ENCODE measurements at places on chromosomes 13 and 19. TPM values are rescaled to one million over a fixed set of nuclear protein-coding genes. Genes with fewer than 3 reads are reported as not detected.

DNA sequence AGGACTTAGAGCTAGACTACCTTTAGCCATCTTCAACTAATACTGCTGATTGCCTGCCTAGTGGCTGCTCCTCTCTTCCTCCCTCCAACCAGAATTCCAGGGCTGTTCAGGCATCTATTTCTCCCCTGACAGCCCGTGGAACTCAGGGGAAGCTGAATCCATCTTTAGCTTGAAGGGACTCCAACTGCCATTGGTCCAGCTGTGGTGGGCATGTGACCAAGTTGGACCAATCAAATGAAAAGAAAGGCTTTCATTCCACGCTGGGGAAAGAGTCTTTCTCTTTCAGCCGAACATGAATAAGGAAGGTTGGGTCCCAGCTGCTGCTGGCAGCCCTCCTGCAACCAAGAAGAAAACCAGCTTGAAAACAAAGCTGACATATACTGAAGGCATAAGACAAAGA is 168.5 kb upstream of the OBI1 start:
- no peak for DNase-seq

DNA sequence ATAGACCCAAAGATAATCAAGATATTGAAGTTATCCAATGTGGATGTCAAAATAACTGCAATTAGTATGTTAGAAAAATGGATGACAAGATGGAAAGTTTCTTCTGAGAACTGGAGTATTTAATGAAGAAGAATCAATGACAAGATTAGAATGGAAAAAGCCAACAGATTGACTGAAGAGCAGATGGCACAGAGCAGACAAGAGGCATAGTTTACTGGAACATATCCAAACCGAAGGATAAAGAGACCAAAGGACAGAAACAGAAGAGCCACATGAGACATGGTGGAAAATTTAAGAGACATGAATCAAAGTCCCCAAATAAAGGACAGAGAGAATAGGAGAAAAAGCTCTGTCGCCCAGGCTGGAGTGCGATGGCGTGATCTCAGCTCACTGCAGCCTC is 89.6 kb upstream of the RXFP2 start:
- DNase-seq, result no peak

The ERICH4 gene
- total RNA-seq, result not detected

The CFD gene
- total RNA-seq, result 0.52 TPM

The CEACAM7 gene
- total RNA-seq, result not detected

The CYSLTR2 gene
- total RNA-seq, result 0.12 TPM
